Right renal pelvis (tissue), 4 donors: ENCODE measurements at places on chromosomes 7 and 10. TPM values are rescaled to one million over a fixed set of nuclear protein-coding genes. Genes with fewer than 3 reads are reported as not detected.

FAM170B gene
- polyA plus RNA-seq, result not detected

SYT15B gene
- polyA plus RNA-seq, result 2.2 TPM

BEND7 gene
- 39.1 TPM for polyA plus RNA-seq

HSPA12A gene
- polyA plus RNA-seq, result 49.4 TPM

RAB19 gene
- polyA plus RNA-seq, result 1.6 TPM

GPR85 gene
- 1.2 TPM for polyA plus RNA-seq

ZNF467 gene
- polyA plus RNA-seq, result 30.5 TPM

- no peak for DNase-seq
Observed at GRCh38 chr7:137967143-137968018, 34.5 kb downstream of the CREB3L2 start.

DNA sequence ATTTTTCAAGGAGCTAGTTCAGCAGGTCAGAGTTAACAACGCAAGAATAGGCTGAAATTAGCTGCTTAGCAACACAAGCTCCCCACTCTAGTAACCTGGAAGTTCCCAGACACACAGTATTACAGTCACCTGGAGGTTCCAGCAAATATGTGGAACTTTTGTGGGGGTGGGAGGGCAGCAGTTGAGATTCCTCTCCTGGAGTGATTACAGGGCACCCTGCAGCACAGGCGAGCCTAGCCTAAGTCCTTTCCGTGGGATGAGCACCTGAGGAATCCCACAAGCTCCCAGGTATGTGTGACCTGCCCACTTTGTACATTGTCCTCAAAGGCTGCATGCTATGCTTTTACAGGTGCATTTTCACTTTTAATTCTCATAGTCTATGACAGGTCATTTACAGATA lies 13.6 kb downstream of the TPK1 start:
- DNase-seq, result no peak

- no peak for DNase-seq
Observed at GRCh38 chr10:121628859-121629258, 30.6 kb upstream of the FGFR2 start.

DNA sequence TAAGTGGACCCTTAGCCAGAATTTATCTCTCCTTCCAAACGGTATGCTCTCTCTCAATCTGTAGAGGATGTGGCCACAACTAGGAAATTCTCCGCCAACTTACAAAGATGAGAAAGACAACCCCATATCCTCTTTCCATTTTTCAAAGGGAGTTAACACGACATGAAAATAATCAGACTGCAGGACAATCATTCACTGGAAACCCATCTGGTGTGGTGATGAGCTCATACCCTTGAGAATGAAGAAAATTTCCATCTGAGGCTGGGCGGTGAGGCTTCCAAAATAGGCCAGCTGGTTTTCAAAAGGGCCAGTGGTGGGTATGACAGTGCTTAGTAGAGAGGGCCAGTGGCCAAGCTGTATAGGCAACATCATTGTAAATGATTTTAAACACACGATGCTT lies 369.6 kb downstream of the FRMD4A start:
- DNase-seq, result no peak

GRCh38 chr10:75774783-75775490 lies 343.5 kb downstream of the LRMDA start:
- no peak for DNase-seq

GRCh38 chr10:43471935-43472720 lies 35.2 kb downstream of the ZNF487 start:
- DNase-seq, result no peak

DNA sequence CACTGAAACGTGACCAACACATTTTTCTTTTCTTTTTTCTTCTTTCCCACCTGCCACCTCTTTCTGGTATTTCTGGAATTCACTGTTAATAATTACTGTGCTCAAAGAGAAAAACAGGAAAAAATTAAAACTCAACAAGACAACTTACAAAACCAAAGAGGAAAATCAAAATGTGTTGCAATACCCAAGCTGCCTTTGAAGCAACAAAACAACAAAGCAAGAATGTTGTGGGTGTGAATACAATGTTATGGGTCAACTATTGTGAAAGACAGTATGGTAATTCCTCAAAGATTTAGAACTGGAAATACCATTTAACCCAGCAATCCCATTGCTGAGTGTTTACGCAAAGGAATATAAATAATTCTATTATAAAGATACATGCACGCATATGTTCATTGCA lies 415.1 kb downstream of the GFRA1 start:
- DNase-seq, result no peak
